Occipital lobe (tissue), 3 donors: ENCODE measurements at places on chromosomes 5 and 9. TPM values are rescaled to one million over a fixed set of nuclear protein-coding genes. Genes with fewer than 3 reads are reported as not detected.

PCDHGA5 gene
- 6.6 TPM for total RNA-seq

MAN1B1 gene
- 38.5 TPM for total RNA-seq

C9orf153 gene
- total RNA-seq: 0.62 TPM

LRRTM2 gene
- 104 TPM for total RNA-seq

BARHL1 gene
- total RNA-seq: not detected

PLAC8L1 gene
- not detected for total RNA-seq

SPINK7 gene
- not detected for total RNA-seq

CDK9 gene
- 45.1 TPM for total RNA-seq

FRMPD1 gene
- 0.62 TPM for total RNA-seq
